ENCODE measurements at places on chromosomes 11 and 22. TPM values are rescaled to one million over a fixed set of nuclear protein-coding genes. Genes with fewer than 3 reads are reported as not detected.
A peak's percentile ranks its signal among the peaks of the same experiment; 100 is the strongest.

GRCh38 chr22:47437110-47437509, 674.7 kb downstream of the TBC1D22A start:
- no peak for DNase-seq

GRCh38 chr11:85742873-85743275, 56.9 kb upstream of the CCDC89 start:
- no peak for DNase-seq

DNA sequence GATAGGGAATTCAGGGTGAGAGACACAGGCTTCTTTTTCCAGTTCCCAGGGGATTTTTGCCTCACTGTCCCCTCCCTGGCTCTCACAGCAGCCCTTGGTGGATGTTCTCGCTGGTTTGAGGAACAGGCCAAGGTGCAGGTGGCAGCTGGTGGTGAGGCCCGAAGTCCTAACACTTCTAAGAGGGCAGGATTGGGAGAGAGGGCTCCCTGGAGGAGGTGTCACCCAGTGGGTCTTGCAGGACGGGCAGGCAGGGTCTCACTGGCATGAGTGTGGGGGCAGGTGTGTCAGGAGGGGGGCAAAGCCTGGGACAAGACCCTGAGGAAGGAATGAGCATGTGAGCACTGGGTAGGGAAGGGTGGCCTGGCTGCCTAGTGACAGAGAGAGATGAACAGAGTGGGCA, 9.2 kb downstream of the ADORA2A start:
- DNase-seq = no peak

- peak; percentile 93 for DNase-seq
Measured at GRCh38 chr11:19499026-19499669, 213.5 kb upstream of the NAV2 start.

- peak; percentile 81 for DNase-seq
Measured at GRCh38 chr22:50267591-50268390, 2.4 kb downstream of the MAPK11 start.

DNA sequence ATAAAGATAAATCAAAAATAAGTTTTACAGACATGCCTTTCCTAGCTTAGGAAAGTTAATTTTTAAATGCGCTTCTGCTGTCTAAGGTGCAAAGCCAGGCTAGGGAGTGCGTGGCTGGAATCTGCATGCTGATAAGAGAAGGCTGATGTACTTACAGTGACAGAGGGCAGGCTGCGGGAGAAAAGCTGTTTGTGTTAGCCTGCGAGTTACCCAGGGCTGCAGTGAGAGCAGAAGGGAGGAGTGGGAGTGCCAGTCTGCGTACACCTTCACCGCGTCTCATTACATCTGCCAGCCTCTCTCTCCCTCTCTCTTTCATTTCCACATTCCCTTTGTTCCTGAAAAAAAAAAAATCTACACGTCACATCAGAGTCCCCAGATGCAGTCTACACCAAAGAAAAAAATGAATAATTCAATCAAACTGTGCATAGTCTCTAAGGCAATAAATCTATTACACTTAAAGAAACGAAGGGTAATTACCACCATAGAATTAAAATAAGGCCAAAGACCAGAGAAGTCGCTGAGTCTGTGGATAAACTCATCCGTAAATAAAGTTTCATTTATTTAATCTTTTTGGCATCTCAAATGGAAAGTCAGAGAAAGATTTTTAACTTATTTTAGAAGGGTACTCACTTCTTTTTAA, 126.4 kb upstream of the C11orf58 start:
- DNase-seq = no peak

GRCh38 chr22:20531404-20532201, 24.2 kb downstream of the MED15 start:
- peak; percentile 96 for DNase-seq

DNA sequence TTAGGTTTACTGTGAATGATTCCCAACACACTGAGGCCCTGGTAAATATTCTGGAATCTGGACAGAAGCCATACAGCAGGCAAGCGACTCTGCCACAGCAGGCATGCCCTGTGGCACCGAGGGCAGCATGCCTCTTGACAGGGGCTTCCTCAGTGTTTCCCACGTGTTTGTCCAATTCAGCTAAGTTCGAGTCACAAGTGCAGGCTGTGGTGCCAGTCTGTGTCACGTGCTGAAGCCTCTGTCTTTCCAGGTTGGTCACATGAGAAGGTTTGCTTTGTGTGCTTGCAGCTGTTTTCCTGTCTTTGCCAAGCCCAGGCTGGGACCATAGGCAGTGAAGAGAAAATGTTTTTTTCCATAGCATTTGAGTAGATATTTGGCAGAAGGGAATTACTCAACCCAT, 2.4 kb upstream of the PPFIBP2 start:
- DNase-seq = no peak

- no peak for DNase-seq
Measured at GRCh38 chr11:119190531-119190930, 5.3 kb downstream of the NHERF4 start.

GRCh38 chr22:45302751-45303150, 7.0 kb upstream of the FAM118A start:
- DNase-seq = no peak

GRCh38 chr11:64207256-64208085, 950 bp downstream of the FERMT3 start:
- DNase-seq = peak; percentile 90

DNA sequence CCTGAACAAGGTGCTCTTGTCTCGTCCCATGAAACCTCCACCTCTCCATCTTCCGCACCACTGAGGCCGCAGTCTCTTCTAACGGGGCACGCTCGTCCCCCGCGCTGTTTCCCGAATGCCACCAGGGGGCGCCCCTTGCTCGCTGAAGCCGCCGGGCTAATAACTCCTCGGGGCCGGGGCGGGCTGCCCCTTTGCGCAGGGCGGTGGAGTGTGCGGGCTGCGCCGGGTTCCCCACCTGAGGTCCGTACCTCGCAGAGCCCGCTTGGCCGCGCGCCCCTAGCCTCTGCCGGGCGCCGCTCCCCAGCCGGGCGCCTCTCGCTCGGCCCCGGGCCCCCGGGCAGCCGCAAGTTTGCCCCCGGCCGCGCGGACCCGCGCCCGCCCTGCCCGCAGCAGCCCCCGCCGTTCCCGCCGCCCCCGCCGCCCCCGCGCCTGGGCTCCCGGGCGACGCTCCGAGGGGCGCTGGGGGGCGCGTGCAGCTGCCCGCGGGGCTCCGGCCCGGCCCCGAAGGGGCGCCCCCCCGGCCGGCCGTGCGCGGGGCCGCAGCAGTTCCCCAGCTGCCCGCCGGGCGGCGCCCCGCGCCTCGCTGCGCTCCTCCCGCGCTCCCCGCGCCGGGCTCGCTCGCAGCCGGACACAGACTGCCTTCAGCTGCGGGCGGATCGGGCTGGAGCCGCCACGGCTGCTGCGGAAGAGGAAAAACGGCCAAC, at the start of gene GRIK4:
Gene GRIK4, plus strand, starts transcription at position 633 of the 704 bp plus-strand sequence. CDS start 148,571 bp downstream, outside the sequence.
- peak; percentile 89 for DNase-seq

GRCh38 chr11:130209128-130209932, 49.7 kb downstream of the ST14 start:
- DNase-seq = no peak

DNA sequence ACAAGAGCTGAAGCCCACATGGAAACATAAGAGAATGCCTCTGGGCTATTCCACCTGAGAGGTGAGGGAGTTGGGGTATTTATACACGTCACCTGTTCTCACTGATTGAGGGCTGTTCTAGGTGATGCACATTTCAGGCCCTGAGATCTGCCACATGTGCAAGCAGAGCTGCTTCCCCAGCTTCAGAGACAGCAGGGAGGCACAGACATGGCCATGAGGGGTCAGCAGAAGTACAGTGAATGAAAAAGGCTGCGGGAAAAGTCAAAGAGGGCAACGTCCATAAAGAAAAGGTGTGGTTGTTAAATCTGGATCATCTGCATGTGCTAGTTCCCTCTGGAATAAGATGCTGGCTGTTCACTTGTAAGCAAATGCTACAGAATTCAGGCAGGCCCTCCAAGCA, 75.4 kb downstream of the GAB4 start:
- DNase-seq = peak; percentile 25

DNA sequence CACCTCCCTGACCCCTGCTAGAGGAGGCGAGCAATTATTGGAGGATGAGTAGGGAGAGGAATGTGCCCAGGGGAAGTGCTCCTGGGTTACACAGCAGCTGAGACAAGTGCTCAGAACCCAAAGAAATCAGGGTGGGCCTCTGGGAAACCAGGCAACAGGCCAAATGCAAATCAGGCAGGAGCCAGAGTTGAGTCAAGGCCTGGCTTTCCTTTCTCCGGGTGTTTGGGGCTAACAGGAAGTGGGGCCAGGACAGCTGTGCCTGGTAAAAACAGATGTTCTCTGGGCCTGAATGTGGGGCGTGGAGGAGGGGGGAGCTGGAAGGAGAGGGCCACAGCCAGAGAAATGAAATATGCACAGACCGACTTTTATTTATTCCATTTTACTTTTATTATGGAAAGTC, 22.0 kb downstream of the MFNG start:
- no peak for DNase-seq

GRCh38 chr11:17384002-17384511, 4.4 kb downstream of the KCNJ11 start:
- DNase-seq = peak; percentile 85

DNA sequence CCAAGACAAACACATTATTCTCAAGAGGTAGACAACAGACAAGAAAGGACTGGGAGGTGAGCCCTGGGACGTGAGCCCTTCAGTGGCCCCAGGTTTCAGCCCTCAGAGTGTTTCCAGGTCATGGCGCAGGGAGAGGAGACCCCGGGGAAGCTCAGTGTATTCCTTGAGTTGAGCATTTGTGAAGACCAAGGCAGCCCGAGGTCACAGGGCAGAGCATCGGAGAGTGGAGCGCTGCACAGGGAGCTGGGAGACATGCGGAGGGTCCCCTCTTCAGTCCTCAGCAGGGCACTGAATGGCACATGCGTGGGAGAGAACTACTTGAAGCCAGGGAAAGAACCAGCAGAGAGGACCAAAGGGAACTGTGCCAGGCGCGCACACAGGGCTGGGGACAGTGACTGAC, 11.7 kb downstream of the KRTAP5-6 start:
- DNase-seq = no peak

DNA sequence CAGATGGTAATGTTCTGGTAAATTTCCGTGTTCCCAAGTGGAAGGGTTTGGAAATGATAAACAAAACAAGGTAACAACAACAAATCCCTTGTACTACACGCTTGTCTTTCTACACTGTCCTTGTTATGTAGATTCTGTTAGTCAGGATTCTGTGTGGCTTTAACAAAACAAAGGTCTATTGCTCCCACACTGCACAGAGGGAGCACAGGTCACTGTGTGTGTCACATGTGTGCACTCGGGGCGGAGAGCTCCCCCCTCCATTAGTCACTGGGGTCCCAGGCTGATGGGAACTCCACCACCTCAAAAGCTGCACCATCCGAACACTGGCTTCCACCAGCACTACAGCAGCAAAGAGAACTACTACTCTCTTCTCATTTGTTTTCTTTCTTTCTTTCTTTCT, 227.9 kb downstream of the NTM start:
- no peak for DNase-seq

GRCh38 chr11:47137476-47137875, 39.2 kb downstream of the ARFGAP2 start:
- no peak for DNase-seq

GRCh38 chr22:31707519-31707918, 42.4 kb downstream of the PRR14L start:
- no peak for DNase-seq

DNA sequence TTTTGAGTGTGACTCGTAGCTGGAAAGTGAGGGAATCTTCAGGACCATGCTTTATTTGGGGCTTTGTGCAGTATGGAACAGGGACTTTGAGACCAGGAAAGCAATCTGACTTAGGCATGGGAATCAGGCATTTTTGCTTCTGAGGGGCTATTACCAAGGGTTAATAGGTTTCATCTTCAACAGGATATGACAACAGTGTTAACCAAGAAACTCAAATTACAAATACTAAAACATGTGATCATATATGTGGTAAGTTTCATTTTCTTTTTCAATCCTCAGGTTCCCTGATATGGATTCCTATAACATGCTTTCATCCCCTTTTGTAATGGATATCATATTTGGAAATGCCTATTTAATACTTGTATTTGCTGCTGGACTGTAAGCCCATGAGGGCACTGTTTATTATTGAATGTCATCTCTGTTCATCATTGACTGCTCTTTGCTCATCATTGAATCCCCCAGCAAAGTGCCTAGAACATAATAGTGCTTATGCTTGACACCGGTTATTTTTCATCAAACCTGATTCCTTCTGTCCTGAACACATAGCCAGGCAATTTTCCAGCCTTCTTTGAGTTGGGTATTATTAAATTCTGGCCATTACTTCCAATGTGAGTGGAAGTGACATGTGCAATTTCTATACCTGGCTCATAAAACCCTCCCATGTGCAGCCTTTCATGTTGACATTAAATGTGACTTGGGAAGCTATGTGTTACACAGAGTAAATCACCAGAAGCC, 11.0 kb downstream of the OR51E1 start:
- DNase-seq = no peak

DNA sequence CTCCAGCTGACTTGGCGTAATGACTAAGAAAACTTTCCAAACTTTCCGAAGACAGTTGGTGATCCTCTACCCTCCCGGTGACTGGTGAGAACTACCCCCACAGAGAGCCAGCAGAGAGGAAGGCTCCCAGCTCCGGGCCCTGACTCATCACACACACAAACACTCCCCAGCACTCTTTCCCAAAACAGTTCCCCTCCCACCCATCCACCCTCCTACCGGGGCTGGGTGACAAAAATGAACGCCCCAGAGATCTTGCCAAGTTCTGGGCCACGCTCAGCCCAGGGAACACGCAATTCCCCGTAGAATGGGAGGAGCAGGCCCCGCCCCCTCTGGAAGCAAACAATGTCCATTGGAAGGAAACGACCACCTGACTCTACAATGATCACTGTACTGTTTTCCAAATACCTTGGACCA, 21.3 kb upstream of the JAM3 start:
- DNase-seq = peak; percentile 98

GRCh38 chr11:3203221-3204043, 15.2 kb downstream of the MRGPRG start:
- DNase-seq = peak; percentile 43

DNA sequence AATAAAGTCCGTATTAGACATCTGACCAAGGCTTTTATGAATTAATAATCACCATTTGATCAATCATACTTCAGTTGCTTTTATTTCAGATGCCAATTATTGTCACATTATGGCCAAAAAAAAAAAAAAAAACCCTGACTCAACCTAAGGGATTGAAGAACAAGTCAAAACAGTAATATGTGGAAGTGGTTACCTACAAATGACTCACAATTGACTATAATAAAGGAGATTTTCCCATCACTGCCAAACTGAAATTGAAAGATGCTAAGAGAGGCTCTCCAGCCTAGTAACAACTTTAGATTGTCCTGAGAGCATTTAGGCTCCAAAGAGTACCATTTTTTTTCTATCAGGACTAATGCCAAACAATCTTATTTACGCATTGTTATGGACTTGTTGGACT, 35.2 kb downstream of the SOX6 start:
- no peak for DNase-seq

CHADL gene
- total RNA-seq = 1.1 TPM

BEST1 gene
- 4.7 TPM for total RNA-seq

OR5AN1 gene
- not detected for total RNA-seq

MS4A6E gene
- not detected for total RNA-seq

PIK3C2A gene
- 25.7 TPM for total RNA-seq

OR2AG2 gene
- 0.25 TPM for total RNA-seq

LMO1 gene
- total RNA-seq = not detected

OR4D6 gene
- not detected for total RNA-seq
